ENCODE measurements at places on chromosomes 7 and 10.

GRCh38 chr10:11256896-11257295 is 239.2 kb downstream of the CELF2 start:
- no peak for DNase-seq

DNA sequence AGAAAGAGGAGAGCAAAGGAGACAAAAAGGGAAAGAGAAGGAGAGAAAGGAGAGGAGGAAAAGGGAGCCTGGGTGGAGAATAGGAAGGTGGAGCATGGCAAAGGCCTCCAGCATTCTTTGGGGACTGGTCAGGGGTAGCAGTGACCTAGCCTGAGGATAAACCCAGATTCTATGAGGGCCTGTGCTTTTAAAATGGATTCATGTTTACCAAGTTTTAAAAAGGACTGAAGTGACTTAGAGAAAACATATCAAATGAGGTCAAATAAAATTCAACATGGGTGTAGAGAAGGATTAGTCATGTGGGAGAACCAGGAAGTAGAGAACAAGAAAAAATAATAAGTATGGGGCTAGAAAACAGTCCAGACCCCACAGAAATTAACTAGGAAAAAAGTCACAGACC is 20.7 kb downstream of the CREB3L2 start:
- DNase-seq, result peak; percentile 70

- DNase-seq, result no peak
Measured at GRCh38 chr7:120181499-120181898, 91.5 kb upstream of the KCND2 start.

DNA sequence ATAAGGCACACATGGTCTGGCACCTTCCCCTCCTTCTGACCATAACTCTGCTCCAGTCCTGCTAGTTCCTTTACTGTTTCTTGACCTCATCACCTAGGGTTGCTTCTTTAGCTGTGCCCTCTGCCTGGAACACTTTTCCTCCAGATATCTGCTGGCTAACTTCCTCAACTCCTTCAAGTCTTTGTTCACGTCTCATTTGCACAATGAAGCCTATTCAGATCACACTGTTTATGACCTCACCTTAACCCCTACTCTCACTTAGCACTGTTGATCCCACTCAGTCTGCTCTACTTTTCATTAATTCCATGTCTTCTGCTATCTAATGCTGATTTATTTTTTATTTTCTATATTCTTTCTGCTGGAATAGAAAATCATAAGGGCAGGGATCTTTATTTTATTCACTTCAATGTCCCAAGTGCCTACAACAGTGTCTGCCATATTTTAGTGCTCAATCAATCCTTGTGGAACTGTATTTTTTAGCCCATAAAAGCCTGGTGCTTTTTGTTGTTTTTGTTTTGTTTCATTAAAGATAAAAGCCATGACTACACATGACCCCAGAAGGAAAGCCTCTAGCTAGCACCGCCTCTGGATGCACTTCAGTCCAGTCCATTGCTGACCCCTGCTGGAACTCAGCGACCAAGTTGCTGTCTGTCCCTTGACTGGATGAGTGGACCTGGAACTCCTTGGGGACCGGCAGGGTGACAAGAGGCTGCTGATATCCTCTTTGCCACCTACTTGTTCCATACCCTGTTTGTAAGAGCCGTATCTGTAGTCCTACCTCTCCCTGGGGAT is 12.3 kb downstream of the KLF14 start:
- DNase-seq, result peak; percentile 71

- no peak for DNase-seq
Measured at GRCh38 chr7:151389096-151389767, 20.6 kb downstream of the WDR86 start.

- DNase-seq, result no peak
Measured at GRCh38 chr7:32034052-32034451, 36.2 kb downstream of the PDE1C start.

- no peak for DNase-seq
Measured at GRCh38 chr10:42654419-42654818, 16.0 kb upstream of the ZNF33B start.

- DNase-seq, result no peak
Measured at GRCh38 chr7:76514926-76515771, 4.8 kb downstream of the UPK3B start.

- DNase-seq, result peak; percentile 83
Measured at GRCh38 chr7:140621401-140622021, 19.1 kb downstream of the DENND2A start.

- DNase-seq, result no peak
Measured at GRCh38 chr10:74024600-74024999, 26.7 kb downstream of the VCL start.

DNA sequence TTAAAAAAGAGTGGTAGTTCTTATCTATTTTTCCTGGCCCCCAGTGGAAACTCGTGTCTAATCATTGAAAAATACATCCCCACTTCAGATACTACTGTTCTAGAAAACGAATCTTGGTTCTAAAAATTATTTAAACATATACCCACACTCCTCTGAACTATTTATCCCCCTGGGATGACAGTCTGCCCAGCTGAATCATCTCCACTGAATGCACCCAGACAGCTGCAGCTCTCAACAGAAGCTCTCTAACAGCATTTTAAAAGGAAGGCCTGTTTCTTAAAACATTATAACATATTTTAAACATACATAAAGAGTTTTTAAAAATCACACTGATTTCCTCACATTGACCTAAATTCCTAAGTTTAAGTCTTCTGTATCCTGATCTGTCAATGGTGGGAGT is 544.6 kb upstream of the PHF14 start:
- DNase-seq, result peak; percentile 20

- DNase-seq, result no peak
Measured at GRCh38 chr7:39700165-39700564, 76.8 kb downstream of the RALA start.

DNA sequence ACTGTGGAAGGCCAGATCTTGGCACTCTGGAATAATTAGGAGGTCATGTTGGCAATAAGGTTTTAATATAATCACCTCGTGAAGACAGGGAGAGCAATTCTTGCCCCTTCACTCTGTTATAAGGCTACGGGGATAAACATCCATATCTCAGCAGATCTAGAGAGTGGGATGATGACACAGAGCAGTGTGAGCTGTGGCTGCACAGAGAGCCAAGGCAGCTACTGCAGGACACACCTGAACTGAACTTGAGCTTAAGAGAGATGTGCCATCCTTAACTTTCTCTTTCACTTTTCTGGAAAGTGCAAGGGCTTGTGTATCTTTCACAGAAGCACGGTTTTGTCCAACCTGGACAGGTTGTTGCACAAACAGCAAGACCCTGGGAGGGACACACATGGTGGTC is 174.7 kb downstream of the GATA3 start:
- no peak for DNase-seq
